Esophagus squamous epithelium (tissue), 5 donors: ENCODE measurements at places on chromosomes 16 and 17. TPM values are rescaled to one million over a fixed set of nuclear protein-coding genes. Genes with fewer than 3 reads are reported as not detected.

GRCh38 chr17:73349138-73349537 lies 37.3 kb upstream of the CDC42EP4 start:
- no peak for DNase-seq
- H3K36me3 ChIP-seq = no peaks in the 10 kb centered on the region
- peak overlapping the region; percentile 61 for H3K27ac ChIP-seq
- H3K4me1 ChIP-seq = peaks cover 6% of the 10 kb centered on the region
- no peak overlapping the region for H3K4me3 ChIP-seq

GRCh38 chr16:17289674-17290635 lies 180.8 kb downstream of the XYLT1 start:
- no peaks in the 10 kb centered on the region for H3K4me1 ChIP-seq
- H3K27ac ChIP-seq = no peak overlapping the region
- no peak overlapping the region for H3K4me3 ChIP-seq
- DNase-seq = no peak
- no peaks in the 10 kb centered on the region for H3K27me3 ChIP-seq

DNA sequence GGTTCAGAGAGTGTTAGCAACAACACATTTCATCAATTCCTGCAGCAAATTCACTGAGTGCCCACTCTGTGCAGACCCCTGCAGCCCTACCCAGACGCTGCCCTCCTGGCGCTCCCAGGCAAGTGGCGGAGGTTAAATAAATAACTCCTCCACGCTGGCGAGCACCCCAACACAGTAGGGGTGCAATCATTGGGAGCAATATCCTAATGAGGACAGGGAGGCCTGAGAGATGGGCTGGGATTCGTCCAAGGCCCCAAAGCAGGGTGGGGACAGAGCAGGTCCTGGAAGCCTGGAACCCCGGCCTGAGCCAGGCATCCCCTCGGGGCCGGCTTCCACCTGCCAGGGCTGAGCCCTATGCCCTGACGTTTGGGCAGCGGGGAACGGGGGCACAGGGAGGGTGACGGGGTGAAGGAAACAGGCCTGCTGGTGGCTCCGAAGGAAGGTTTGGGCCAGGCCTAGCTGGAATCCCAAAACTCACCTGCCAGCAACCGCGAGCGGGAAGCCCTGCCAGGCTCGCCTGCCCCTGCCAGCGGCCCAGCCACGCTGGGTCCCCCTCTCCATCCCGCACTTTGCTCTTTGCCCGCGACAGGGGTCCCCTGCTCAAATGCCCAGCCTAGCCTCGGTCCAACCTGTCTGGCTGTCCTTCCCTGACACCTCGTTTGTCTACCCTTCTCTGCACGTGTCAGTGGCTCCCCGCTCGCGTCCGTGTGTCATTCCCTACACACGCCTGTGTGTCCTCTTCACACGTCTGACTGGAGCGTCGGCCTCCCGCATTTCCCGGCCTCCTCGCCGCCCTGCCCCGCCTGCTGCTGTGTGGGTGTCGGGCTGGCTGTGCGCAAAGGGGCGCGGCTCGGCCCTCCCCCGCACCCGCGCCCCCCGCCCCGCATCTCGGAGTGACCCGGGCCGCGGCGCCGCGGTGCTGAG lies 721 bp upstream of the BEAN1 start:
- peaks cover 77% of the 10 kb centered on the region for H3K27me3 ChIP-seq
- DNase-seq = no peak
- no peak overlapping the region for H3K27ac ChIP-seq

DNA sequence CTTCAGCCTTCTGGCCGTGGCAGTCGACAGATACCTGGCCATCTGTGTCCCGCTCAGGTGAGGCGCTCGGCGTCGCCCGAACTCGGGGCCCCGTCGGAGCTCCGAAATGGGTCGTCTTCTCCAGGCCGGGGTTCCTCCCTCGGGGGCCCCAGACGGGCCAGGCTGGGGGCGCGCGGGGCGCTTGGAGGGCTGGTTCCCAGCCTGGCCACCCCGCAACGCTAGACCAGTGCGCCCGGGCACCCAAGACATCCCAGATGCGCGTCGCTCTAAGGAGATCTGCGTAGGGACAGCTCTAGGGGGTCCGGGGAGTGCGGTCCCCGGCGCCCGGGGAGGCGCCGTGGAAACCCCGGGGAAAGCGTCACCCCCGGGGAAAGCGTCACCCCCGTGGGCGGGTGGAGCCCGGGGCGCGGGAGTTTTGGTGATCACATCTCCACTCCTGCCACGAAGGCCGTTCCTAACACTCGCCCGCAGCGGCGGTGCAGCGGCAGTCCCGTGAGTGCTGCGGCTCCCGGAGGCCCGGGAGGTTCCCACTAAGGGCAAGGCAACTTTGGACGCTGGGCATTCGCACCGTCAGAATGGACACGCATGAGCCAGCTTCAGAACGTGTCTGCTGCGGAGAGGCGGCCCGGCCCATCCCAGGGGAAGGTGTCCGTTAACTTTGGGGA lies 729 bp downstream of the ADORA2B start:
- H3K27me3 ChIP-seq = no peaks in the 10 kb centered on the region
- peaks cover 28% of the 10 kb centered on the region for H3K4me1 ChIP-seq
- H3K4me3 ChIP-seq = peak overlapping the region; percentile 67
- no peak for DNase-seq

Gene PPY
- total RNA-seq = not detected

GRCh38 chr16:24471561-24472350 lies 67.6 kb upstream of the RBBP6 start:
- DNase-seq = no peak
- H3K4me3 ChIP-seq = no peak overlapping the region
- H3K36me3 ChIP-seq = no peaks in the 10 kb centered on the region
- H3K4me1 ChIP-seq = no peaks in the 10 kb centered on the region
- H3K27ac ChIP-seq = no peak overlapping the region

DNA sequence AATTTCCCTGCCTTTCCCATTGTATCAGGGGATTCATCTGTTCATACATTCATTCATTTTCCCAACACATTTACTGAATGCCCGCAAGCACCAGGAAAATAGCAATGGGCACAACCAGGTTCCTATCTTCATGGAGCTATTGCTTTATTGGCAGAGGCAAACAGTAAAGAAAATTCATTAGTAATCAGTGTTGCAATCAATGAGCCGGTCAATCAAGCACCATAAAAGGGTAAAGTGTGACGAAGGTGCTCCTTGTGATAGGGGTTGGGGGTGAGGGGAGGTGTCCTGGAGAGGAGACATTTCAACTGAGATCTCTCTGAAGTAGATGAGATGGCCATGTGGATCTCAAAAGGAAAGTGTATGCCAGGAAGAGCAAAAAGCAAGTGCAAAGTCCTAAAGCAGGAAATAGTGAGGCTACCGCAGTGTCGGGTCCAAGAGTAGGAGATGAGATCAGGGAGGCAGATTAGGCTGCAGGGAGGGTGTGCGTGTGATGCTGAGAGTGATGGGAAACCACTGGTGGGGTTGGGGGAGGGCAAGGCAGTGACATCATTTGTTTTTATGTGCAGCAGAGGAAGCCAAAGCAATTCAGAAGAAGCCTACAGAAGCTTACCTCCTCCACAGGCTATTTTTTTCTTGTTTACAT lies 28.4 kb downstream of the CDH13 start:
- H3K27ac ChIP-seq = no peak overlapping the region
- H3K27me3 ChIP-seq = no peaks in the 10 kb centered on the region
- H3K4me3 ChIP-seq = no peak overlapping the region
- no peaks in the 10 kb centered on the region for H3K36me3 ChIP-seq

- no peak for DNase-seq
- no peak overlapping the region for H3K27ac ChIP-seq
- no peak overlapping the region for H3K4me3 ChIP-seq
Measured at GRCh38 chr17:12510535-12510934, 155.2 kb upstream of the MYOCD start.

DNA sequence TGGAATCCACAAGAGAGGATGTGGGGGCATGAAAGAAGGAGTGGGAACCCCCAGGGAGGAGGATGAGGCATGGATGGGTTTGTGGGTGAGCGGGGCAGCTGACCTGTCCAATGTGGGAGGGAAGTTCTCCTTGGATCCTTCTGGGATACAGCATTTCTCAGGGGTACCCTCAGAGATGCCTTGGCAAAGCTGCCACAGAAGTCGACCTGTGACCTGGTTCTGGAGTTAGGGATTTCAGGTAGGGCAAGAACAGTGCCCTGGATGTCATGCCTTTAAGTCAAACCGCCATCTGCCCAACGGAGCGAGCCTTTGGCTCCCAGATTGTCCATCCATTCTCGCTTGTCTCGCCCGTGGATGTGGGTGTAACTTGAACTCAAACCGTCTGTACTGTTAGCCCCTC lies 30.0 kb downstream of the WSCD1 start:
- no peaks in the 10 kb centered on the region for H3K4me1 ChIP-seq
- H3K36me3 ChIP-seq = no peaks in the 10 kb centered on the region
- no peak for DNase-seq

Gene TMED6
- not detected for total RNA-seq

Gene HSPB9
- total RNA-seq = not detected

- peaks cover 40% of the 10 kb centered on the region for H3K36me3 ChIP-seq
- no peaks in the 10 kb centered on the region for H3K27me3 ChIP-seq
- H3K4me1 ChIP-seq = peaks cover 14% of the 10 kb centered on the region
- no peak overlapping the region for H3K4me3 ChIP-seq
Measured at GRCh38 chr17:2192367-2193057, 111.1 kb downstream of the SMG6 start.

Gene CCL16
- 0.95 TPM for total RNA-seq

GRCh38 chr16:3050487-3050886 lies 4.1 kb downstream of the MMP25 start:
- H3K4me3 ChIP-seq = no peak overlapping the region
- no peaks in the 10 kb centered on the region for H3K36me3 ChIP-seq
- H3K27me3 ChIP-seq = peaks cover 11% of the 10 kb centered on the region
- peaks cover 13% of the 10 kb centered on the region for H3K4me1 ChIP-seq

Gene PRSS33
- not detected for total RNA-seq

GRCh38 chr16:471353-472198 lies 46.1 kb downstream of the RAB11FIP3 start:
- H3K36me3 ChIP-seq = no peaks in the 10 kb centered on the region
- DNase-seq = no peak
- no peaks in the 10 kb centered on the region for H3K4me1 ChIP-seq

DNA sequence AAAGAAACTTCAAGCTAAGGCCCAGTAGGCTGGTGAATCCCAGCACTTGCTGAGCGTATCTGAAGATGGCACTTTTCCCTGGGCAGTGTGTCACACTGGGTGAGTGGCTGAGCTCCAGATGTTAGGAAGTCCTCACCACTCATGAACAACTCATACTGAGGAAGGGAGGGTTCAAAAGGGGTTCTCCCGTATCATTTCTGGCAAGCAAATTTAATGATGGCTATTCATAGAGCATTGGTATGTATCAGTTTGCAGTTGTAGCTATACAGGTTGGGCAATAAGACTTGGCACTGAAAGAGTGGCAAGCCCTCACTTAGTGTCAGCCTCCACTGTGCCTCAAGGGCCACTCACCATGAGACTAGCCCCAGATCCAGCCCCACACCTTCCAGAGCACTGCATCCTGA lies 10.7 kb downstream of the GFOD2 start:
- H3K36me3 ChIP-seq = no peaks in the 10 kb centered on the region
- peaks cover 4% of the 10 kb centered on the region for H3K4me1 ChIP-seq
- no peak overlapping the region for H3K4me3 ChIP-seq

Gene XAF1
- total RNA-seq = 11.3 TPM

DNA sequence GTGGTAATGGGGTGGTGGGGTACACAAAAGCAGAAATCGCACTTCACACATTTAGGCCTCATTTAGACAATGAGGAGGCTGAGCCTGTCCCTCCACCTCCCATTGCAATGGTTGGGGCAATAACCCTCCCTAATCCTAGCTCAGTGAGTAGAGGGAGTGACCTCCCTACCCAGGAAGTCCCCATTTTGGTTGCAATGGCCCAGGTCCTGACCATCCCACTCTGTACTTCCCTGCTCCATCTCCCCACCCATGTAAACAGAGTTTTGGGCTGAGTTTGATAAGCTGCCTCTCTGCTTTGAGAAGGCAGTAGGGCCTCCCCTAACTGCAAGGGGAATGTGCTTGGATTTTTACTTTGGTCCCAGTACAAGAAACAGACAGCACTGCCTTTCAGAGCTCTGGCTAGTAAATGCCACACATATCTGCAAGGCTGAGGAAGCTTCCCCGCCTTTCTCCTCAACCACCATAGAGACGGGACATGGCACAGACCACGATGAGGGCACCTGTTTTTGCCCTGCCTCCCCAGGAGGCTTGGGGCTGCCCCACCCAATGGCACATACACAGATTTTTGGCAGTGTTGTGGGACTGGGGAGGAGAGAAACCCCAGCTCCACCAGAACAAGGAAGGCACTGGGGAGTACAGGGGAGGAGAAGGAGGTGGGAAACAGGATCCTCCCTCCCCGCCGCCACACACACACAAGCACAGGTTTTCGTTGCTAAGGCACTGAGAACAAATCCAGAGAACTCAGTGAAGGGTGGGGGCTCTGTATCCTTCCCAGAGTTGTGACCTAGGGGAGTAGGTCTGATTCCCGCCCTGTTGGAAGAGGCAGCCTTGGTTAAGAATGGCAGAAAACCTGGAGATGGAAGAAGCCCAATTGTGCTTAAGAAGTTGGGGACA lies 7.3 kb downstream of the VAT1 start:
- H3K4me3 ChIP-seq = no peak overlapping the region
- H3K27me3 ChIP-seq = no peaks in the 10 kb centered on the region
- peaks cover 40% of the 10 kb centered on the region for H3K4me1 ChIP-seq

- H3K27ac ChIP-seq = peak overlapping the region; percentile 95
- peaks cover 39% of the 10 kb centered on the region for H3K4me1 ChIP-seq
- H3K36me3 ChIP-seq = peaks cover 28% of the 10 kb centered on the region
- H3K4me3 ChIP-seq = peak overlapping the region; percentile 82
- no peaks in the 10 kb centered on the region for H3K27me3 ChIP-seq
- peak; percentile 62 for DNase-seq
Measured at GRCh38 chr17:39199820-39200069, 338 bp upstream of the RPL19 start.

DNA sequence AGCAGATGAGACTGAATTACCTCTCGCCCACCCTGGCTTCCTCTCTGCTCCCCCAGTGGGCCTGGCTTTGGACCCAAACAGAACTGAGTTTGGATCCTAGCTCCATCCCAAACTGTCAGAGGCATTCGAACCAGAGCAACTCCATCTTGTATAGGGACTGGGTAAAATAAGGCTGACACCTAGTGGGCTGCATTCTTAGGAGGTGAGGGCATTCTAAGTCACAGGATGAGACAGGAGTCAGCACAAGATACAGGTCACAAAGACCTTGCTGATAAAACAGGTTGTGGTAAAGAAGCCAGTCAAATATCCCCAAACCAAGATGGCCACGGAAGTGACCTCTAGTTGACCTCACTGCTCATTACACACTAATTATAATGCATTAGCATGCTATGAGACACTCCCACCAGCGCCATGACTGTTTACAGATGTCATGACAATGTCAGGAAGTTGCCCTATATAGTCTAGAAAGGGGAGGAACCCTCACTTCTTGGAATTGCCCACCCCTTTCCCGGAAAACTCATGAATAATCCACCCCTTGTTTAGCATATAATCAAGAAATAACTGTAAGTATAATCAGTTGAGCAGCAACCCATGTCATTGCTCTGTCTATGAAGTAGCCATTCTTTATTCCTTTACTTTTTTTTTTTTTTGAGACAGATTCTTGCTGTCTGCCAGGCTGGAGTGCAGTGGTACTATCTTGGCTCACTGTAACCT lies 44.4 kb downstream of the LYRM1 start:
- no peak for DNase-seq
- H3K4me1 ChIP-seq = no peaks in the 10 kb centered on the region
- H3K4me3 ChIP-seq = no peak overlapping the region

GRCh38 chr17:75808905-75809621 lies 24.5 kb downstream of the UNK start:
- peak overlapping the region; percentile 91 for H3K27ac ChIP-seq
- no peaks in the 10 kb centered on the region for H3K27me3 ChIP-seq
- peaks cover 13% of the 10 kb centered on the region for H3K36me3 ChIP-seq
- DNase-seq = no peak
- peaks cover 51% of the 10 kb centered on the region for H3K4me1 ChIP-seq
